ENCODE measurements at places on chromosomes 3 and 15.

GRCh38 chr3:122678506-122678905 lies 2.1 kb upstream of the PARP14 start:
- DNase-seq = no peak

DNA sequence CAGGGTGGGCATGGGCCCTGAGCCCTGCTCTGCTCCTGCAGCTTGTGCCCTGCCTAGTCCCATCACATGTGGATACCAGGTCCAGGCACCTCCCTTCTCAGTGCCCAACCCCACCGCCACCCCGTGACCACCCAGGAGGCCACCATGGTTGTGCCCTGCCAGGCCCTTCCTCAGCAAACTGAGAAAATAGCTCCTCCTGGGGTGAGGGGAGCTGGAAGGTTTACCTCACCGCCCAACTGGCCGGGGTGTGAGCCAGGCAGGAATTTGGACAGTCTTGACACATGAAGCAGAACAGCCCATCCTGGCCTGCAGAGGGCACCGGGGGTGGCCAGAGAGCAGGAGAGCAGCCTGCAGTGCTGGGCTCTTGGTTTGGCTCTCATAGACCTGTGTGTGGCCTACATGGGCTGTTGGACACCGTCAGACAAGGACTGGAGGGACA lies 11.4 kb upstream of the C3orf22 start:
- DNase-seq = no peak

DNA sequence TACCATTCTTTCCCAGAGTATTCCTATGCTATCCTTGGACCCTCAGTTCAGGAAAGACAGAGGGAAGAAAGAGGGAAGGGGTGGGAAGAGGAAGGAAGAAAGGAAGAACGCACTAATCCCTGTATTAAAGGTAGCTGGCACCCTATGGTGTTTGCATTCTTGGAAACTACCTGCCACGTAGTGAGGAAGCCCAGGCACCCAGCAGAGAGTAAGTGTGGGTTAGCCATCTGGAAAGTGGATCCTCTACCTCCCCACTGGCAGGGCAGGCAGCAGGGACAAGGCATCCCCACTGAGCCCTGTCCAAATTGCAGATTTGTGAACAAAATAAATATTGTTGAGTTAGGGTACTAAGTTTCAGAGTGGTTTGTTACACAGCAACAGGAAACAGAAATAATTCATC lies 8.8 kb downstream of the RBP1 start:
- DNase-seq = no peak

GRCh38 chr3:42149975-42150374 lies 58.8 kb downstream of the TRAK1 start:
- DNase-seq = no peak

DNA sequence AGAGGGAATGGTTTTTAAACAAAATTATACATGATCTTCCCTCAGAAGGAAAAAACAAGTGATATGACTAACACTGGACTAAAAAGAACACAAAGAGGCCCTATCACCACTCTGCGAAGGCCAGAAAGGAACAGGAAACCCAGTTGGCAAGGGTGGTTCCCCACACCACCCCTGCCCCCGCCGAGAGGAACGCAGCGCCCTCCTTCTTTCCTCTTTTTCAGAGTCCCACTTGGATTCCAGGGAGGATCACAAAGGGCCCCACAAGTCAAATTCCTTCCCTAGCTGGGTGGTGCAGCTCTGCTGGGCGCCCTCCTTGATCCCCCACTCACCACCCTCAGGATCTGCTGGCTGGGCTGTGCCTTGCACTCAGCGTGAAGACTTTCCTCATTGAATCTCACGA lies 29.8 kb downstream of the PLA1A start:
- DNase-seq = no peak

DNA sequence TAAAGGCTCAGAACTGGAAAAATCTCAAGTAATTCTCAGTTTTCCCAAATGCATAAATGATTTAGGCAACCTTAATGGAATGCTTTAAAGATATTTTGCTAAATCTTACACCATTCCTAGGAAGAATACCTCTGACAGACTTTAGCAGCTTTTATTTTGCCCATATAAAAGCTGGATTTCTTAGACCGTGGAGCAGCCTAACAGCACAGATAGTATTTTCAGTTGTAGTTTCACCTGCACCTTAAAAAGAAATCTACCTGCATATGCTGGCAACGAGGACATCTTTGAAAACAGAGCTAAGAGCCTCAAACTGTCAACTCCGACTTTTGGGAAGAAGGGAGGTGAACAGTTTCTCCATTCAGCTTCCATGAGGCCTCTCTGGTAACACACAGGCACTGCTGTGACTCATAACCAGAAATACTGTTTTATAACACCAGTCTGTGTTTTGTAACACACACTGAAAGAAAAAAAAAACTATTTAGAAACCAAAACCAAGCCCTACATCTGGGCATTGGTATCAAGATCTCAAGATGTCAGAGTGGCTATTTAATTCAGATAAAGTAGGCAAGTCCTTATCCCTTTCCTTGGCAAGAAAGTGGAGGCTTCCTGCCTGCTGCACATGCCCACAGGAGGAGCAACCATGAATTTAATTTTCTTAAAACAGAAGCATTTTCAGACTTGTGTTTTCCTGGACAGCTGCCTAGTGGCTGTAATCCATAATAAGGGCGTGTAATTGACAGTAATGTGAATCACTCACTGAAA lies 181.5 kb upstream of the ICE2 start:
- peak; percentile 64 for DNase-seq

GRCh38 chr3:78666470-78666800 lies 1101.4 kb downstream of the ROBO1 start:
- no peak for DNase-seq

DNA sequence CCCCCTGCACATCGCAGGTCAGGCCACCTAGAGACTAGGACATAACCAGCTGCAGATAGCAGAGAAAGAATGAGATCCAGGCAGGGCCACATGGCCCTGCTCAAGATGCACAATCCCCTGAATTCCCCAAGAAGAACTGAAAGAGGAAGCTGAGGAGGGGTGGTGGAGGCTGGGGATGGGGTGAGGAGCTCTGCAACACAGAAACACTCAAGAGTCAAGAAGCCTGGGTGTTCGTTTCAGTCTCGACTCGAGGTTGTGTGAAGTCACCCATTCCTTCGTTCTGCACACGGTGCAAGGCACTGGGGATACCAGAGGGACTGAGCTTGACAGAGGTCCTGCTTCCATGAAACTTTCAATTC lies 62.0 kb downstream of the TLE3 start:
- peak; percentile 64 for DNase-seq

DNA sequence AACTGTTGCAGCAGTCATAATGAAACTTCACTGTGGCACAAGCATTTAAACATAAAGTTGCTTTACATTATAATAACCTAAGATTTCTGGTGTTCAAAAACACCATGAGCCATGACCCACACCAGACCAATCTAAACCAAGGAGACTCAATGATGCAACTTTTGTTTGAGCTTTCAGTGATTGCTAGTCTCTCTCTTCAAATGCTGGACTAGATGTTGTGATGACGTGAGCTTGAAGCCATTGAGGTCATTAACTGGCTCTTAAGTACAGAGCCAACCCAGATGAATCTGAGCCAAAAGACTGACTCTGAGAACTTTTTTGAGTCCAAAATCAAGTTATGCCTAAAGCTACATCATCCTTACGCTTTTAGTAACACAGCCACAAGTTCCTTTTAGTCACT lies 36.5 kb downstream of the ATR start:
- DNase-seq = no peak

- no peak for DNase-seq
These were observed 114.4 kb downstream of the DNAJB8 start for GRCh38 chr3:128352326-128352725.

DNA sequence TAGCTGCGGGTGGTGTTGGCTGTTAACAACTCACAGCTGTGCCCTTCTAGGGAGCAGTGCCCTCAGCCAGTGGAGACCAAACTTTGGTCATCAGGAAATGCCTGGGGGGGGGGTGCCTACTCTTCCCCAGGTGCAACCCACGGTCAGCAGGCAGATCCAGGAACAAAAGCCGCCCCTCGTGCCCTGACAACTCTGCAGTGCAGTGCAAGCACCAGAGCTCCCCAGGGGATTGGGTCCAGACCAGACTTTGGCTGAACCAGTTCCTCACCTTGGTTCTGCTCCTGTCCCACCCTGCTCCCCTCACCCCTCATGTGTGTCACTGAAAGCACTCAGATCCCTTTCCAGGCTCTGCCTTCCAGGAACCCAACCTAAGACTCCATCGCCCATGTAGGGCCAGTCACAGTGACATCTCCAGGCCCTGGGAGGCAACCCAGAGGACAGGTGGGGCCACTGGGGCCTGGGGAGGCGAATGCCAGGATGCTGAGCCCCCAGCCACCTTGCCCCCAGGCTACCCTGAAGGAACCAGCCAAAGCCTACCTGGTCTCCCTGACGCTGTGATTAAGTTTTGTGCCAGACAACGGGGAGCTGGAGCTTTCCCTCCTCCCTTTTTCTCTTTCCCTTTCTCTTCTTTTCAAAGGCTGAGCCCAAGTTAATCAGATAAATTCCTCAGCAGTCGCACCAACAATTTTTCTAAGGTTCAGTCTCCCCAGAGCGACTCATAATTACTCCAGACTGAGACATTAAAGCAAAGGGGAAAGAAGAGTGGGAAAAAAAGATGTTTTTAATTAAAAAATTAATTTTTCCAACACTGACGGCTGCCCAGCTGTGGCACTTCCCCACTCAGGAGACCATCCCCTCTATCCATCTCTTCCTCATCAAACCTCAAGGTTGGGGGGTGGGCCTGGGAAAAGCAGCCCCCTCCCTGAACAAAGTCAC lies 207.5 kb upstream of the LINGO1 start:
- no peak for DNase-seq

DNA sequence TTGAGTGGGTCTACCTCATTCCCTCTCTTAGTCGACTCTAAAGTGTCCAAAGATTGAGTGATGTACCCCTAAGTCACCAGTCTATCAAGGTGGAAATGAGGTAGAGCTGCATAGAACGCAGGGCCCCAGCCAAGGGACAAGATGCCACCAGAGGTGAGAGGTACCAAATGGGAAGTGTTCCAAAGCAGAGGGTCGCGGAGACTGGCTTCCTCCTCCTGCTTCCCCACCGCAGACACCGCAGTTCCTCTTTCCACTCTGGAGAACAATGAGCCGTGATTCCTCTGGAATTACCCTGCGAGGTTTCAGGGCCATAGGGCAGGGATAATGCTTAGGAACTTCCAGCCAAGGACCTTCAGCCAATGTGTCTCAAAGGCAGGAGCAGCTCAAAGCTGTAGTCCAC lies 55.8 kb downstream of the DAPK2 start:
- DNase-seq = no peak

- DNase-seq = no peak
These were observed 68.0 kb upstream of the XCR1 start for GRCh38 chr3:46095307-46095706.
